Smooth muscle cell of bladder (primary cell): ENCODE measurements at places on chromosomes 3 and 15. TPM values are rescaled to one million over a fixed set of nuclear protein-coding genes. Genes with fewer than 3 reads are reported as not detected.

Gene ILDR1
- total RNA-seq = not detected in 2 replicates

Gene LRRN1
- total RNA-seq = not detected in 2 replicates

Gene ITIH1
- total RNA-seq = 0.14 and 0.18 TPM in 2 replicates

Gene LRRC2
- 6.0 and 6.8 TPM in 2 replicates for total RNA-seq

Gene IGF2BP2
- 28.8 and 29.3 TPM in 2 replicates for total RNA-seq

Gene ZNF619
- total RNA-seq = 5.4 and 5.6 TPM in 2 replicates
